ENCODE measurements at places on chromosomes 16 and 17.
A peak's percentile ranks its signal among the peaks of the same experiment; 100 is the strongest.

- peak; percentile 79 for DNase-seq
Observed at GRCh38 chr17:82399041-82399441, 19.1 kb upstream of the HEXD start.

DNA sequence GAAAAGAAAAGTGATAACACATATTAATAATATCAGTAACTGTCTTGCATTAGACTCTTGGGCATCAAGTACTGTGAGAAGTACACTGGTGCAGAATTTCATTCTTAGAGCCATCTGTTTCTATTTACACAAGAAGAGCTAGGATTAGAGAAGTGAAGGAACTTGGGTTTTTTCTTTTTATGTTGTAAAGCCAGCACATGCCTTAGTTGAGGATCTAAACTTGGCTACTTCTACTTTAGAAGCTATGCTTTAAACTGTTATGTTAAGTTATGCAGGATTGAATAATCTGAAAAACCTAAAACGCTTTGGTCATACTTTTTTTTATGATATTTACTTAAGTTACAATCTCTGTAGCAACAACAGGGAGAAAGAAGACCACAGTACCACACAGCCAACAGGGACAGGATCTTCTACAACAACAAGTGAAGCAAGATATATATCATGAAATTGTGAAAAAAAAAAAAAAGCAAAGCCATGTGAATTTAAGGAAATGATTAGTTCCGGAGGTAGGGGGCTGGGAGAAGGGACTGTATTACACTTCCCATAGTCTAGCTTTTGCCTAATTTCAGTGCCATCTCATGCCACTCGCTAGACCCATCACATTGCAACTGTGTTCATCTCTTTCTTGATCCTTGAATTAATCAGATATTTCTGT lies 305.1 kb upstream of the GOT2 start:
- peak; percentile 7 for DNase-seq

DNA sequence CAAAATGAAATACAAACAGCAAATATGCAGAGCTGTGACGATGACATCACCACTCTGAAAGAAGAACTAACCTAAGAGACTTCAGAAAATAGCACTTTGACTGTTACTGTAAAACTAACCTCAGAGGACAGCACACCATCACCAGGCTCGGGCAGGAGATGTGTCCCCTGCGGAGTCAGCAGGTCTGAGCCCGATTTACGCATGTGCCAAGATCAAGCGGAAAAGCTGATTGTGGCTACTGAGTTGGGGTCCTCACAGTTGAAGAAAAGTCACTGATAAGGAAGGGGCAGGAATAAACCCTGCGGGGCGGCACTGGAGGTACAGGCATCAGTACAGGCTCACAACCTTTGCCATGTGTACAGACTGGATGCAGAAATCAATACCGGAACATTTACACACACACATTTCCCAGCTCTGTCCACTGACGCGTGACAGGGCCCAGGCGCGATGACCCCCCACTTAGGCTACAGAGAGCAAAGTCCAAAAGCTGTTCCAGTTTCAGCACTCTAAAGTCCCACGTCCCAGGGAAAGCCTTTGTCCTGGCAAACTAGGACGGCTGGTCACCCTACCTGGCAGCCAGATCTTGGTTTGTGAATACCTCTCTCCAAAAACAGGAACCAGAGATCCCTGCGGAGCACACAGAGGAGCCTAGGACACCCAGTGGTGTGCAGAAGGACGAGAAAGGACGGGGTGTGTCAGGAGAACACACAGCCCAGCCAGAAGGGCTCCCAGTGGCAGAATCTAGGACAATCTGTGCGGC lies 21.5 kb downstream of the TRAP1 start:
- DNase-seq: no peak

GRCh38 chr17:78401246-78401645 lies 22.8 kb downstream of the PGS1 start:
- peak; percentile 57 for DNase-seq

DNA sequence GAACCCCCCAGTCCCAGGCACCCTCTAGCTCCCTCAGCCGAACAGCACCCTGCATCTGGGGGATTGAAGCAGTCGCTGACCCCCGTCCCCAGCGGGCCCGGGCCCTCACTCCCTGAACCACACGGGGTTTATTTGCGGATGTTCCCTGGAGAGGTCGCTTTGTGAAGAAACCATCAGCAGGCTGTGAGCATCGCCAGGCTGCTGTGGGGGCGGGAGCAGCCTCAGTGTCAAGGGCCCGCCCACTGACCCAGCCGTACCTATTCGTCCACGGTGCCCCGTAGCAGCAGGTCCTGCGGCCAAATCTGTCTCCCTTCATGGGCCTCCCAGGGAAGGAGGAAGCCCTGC lies 6.4 kb upstream of the RAB40C start:
- no peak for DNase-seq

GRCh38 chr17:45326626-45327025 lies 9.8 kb upstream of the MAP3K14 start:
- no peak for DNase-seq

GRCh38 chr17:82917699-82918345 lies 78.0 kb upstream of the ZNF750 start:
- DNase-seq: peak; percentile 52

- DNase-seq: no peak
Observed at GRCh38 chr17:32827227-32827626, 49.7 kb downstream of the MYO1D start.
